C1 segment of cervical spinal cord (tissue), 14 donors: ENCODE measurements at places on chromosomes 1 and 21.

DNA sequence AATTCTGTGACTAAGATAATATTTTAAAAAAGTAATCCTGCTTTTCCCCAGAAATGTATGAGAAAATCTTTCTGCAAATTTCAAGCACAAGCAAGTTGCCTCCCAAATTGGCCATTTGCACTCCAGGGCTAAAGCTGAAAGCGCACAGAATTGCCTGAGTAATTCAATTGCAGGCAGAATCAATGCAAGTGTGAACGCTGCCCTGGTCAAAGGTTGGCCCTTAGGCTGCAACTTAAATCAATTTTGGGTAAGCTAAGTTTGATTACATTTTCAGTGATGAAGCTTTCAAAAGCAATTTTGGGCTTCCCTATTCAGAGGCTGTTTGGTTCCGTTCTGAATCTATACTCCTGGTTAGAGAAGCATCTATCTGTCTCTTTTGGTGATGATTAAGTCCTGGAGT, 501.8 kb upstream of the ZRANB2 start:
- DNase-seq = no peak

DNA sequence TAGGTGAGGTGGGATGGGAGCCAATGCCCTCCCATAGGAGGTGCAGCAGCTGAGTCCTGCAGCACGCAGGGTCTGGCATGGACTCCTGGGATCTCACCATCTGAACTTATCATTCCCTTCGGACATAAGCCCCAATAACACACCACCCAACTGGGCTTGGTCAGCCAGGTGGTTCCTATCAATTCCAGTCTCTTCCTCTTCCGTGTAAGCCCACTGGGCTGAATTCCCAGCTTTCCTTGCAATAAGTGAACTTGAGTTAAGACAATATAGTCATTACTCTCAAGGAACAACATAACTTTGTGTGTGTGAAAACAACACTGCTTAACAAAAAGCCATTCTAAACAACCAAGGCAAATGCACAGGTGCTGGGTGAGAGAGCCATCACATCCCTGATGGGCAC, 86.6 kb upstream of the EDN2 start:
- DNase-seq = no peak

DNA sequence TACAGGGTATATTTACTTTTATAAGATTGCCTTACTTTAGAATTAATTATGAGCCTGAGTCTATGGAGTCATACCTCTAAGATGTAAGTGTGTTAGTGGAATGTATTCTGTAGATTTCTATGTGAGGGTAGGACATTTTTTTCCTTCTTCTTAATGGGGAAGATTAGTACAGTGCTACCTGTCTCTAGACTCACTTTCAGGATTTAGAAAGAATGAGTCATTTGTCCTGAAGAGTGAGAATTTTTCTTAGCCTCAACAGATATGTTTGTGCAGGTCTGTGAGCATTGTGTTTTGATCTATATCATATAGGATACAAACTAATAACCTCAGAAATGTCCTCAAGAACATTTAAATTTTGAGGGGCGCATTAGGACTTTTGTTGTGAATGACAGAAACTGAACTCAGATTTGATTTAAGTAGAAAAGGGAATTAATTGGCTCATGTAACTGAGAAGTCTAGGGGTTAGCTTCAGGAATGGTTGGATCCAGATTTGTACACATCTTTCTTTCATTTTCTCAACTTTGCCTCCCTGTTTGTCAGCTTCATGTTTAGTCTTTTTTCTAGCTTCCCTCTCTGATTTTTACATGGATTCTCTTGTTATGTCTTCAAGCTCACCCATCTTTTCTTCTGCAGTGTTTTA, 45.3 kb downstream of the TTC3 start:
- DNase-seq = no peak

DNA sequence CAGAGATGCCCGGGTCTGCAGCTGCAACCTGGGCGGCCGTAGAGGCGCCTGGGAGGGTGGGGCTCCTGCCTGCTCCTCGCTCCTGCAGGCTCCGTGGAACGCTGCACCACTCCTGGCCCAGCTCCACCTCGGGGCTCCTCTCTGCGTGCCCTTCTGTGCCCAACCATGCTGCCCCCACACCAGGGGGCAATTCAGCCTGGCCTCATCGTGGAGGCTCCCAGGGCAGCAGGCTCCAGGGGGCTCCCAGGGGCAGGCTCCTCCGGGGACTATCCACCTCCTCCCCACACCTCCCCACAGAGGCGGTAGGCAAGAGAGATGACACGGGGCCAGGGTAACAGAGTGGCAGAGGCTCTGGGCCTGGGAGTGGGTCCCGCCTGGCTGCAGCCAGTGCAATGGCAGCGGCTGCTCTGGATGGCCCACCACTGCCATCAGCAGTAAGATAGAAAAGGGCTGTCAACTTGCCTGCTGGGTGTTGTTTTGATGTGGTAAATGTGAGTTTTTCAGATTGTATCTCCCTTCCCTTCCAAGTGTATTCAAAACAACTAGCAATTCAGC, 22.4 kb upstream of the LRRC8C start:
- DNase-seq = no peak

- DNase-seq = no peak
Measured at GRCh38 chr21:29481081-29481480, 182.4 kb downstream of the BACH1 start.

DNA sequence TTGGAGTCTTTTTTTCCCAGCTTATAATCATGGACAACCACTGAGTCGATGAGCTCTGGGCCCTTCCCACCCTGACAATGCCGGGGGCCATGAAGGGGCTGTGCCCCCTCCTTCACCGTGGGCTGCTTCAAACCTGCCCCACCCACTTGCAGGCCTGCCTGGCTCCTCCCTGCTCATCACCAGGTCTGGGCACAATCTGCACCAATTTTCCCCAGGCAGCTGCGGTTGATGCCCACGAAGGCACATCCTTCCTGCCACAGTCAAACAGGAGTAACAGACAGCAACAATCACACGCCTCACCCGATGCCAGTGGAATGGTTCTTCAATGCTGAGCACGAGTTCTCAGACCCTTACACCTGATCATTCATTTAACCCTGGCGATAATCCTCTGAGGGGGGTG, 18.9 kb downstream of the PGLYRP3 start:
- DNase-seq = no peak

DNA sequence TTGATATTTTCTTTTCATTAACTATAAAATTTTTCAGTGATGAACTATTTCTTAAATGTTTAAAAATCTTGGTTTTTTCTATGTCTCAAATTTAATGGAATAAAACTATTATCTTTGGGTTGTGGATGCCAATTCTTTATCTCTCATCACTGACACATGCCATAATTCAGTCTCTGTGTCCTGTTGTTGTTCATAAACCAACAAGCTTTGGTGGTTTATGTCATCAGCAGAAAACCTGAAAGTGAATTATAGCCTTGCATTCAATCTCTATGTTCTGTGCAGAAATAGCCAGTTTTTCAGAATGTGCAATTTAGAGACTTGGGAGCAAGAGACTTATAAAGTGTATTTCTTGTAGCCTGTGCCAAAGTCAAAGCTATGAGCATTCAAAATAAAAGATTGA, 462.6 kb upstream of the ADGRL4 start:
- DNase-seq = no peak

DNA sequence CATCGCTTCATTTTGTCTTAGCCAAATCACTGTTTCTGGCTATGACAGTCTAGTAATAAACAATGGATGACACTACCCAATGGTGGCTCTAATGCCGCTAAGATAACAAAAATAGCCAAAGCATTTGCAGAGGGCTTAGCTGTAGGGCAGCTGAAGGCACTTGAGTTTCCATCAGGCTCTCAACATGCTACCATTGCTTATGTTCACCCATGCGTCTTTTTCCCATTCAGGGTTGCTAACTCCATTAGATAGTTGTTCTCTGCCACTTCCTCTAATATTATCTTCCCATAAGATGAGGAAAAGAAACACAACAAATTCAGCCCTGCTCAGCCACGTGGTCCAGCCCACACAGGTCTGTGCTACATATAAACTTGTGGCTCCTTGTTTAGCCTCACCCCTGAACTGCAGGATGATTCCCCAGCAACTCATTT, 159.6 kb downstream of the TOMM20 start:
- no peak for DNase-seq

DNA sequence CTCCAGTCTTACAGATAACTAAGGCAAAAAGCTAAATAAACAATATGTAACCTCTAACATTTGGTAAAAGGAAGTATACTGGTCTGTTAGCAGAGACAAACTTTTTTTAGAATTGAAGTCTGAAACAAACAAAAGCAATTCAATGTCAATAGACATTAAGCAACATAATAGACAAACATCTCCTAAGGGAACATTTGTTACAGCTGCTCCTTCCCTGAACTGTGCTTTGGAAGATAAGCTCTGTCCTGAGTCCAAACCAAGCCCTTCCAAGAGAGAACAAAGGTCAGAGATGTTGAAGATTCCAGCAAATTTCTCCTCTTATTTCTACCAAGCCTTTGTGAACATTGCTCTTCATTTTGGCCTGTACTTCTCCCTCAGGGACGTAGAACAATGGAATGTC, 25.3 kb downstream of the FMO2 start:
- DNase-seq = no peak

DNA sequence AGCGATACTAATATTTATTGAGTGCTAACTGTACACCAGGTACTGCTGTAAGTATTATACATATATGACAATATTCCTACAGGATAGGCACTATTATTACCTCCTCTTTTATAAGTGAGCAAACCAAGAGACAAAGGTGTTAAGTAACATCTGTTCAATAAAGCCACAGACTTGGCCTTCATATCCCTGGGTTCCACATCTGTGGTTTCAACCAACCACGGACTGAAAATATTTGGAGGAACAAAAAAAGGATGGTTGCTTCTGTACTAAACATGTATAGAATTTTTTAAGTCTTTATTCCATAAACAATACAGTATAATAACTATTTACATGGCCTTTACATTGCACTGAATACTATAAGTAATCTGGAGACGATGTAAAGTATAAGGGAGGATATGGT, 95.1 kb downstream of the RERE start:
- DNase-seq = no peak

GRCh38 chr1:10696977-10697376, 99.5 kb downstream of the CASZ1 start:
- DNase-seq = no peak

- DNase-seq = no peak
Measured at GRCh38 chr1:179586107-179586823, 5.4 kb upstream of the TDRD5 start.

- no peak for DNase-seq
Measured at GRCh38 chr21:32320059-32320458, 21.4 kb downstream of the MRAP start.

- DNase-seq = no peak
Measured at GRCh38 chr1:216523449-216524190, 100.4 kb upstream of the USH2A start.

GRCh38 chr1:47186267-47187185, 3.3 kb downstream of the PDZK1IP1 start:
- DNase-seq = no peak

DNA sequence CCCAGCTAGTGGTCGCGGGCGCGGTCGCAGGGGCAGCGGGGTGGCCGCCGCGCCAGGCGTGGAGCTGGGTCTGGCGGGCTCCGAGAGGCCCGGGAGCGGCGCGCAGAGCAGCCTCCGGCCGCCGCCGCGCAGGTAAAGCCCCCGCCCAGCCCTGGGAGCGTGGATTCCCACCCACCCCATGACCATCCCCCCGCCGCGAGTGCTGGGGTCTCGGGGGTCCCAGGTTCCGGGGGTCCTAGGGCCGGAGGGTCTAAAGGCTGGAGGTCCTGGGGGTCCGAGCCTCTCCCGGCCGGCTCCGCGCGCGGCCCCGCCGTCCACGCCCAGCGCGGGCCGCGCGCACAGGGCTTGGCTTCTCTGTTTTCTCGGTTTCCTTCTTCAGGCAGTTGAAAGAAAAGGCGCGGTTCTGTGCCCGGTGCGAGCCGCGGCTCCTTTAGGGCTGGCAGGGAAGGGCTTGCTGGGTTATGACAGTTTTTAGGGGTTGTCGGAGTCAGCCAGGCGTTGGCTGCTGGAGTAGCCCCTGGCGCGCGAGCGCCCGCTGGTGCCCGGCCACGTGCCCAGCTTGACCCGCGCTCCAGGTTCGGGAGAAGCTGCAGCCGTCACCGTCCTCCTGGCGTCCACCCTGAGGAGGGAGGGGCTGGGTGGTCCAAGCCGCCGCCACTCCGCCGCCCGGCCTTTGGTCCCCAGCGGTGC, 359 bp downstream of the LRRC3 start:
- no peak for DNase-seq

- DNase-seq = no peak
Measured at GRCh38 chr1:17135530-17135929, 16.3 kb upstream of the PADI2 start.

DNA sequence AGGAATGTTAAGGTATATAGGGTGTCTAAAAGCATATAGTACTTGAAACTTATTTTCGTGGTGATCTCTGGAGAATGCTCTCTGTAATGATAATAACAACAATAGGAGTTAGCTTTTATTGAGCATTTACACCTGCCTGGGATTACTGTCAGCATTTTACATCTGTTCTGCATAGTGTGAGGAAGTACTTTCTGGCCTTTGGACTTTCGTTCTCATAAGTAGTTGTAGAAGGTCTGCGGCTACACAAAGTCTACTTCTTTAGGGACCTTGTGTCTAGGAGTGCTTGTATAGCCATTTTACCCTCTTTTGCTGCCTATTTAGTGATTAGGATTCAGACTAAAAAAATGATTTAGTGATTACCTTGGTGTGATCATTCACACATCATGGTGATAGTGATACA, 103.6 kb upstream of the GPR52 start:
- no peak for DNase-seq

DNA sequence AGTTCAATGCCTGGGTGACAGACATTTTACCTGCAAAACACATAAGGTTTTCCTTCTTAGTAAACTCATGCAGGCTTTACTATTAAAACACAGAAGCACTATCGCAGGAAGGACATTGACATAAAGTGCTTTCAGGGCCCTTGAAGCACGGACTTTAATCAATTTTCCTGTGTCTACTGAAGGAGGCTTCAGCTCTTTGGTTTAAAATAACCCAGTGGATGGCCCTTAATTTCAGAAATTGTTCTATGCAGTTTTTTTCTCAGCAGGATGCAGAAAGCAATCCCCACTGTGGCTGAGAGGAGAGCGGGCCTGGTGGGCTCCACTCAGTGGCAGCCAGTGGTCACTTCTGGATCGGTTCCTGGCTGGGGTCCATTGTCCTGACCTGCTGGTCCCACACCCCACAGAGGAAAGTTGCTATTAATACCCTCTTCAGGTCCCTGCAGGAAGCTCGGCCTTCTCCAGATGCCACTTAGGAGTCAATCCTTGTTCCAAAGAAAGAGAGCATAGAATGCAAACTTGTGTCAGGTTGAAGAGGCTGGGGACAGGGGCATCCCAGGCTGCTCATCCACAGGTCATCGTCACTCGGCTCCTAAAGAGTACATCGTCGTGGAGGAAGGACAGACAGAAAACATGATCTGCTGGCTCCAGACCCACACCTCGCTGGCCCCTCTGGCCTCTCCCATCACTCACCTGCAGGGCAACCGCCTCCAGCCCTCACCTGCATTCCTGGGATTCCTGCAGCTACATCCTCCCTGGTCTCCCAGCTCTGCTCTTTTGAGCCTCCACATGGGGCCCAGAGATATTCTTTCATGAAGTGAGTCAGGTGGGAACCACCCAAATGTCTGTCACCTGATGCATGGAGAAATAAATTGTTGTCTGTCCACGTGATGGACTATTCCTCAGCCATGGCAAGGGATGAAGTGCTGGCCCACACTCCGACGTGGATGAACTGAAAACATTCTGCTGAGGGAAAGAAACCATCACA, 153.1 kb downstream of the PSMG1 start:
- no peak for DNase-seq

GRCh38 chr1:210647406-210648333, 319.0 kb downstream of the HHAT start:
- no peak for DNase-seq

GRCh38 chr21:40797891-40798290, 49.1 kb downstream of the DSCAM start:
- DNase-seq = no peak
